ENCODE measurements at places on chromosomes 1 and 21. TPM values are rescaled to one million over a fixed set of nuclear protein-coding genes. Genes with fewer than 3 reads are reported as not detected.

FOXE3 gene
- total RNA-seq: not detected

DMBX1 gene
- total RNA-seq: not detected

LMX1A gene
- total RNA-seq: not detected

TAL1 gene
- total RNA-seq: 0.10 TPM

PNRC2 gene
- total RNA-seq: 65.5 TPM

PADI6 gene
- total RNA-seq: not detected

VCAM1 gene
- not detected for total RNA-seq

RXRG gene
- not detected for total RNA-seq

OR2T11 gene
- not detected for total RNA-seq

GRCh38 chr1:1285611-1286311, 5.5 kb downstream of the SCNN1D start:
- DNase-seq: no peak

- DNase-seq: no peak
These were observed 34.6 kb upstream of the CHIT1 start for GRCh38 chr1:203264052-203264501.

DNA sequence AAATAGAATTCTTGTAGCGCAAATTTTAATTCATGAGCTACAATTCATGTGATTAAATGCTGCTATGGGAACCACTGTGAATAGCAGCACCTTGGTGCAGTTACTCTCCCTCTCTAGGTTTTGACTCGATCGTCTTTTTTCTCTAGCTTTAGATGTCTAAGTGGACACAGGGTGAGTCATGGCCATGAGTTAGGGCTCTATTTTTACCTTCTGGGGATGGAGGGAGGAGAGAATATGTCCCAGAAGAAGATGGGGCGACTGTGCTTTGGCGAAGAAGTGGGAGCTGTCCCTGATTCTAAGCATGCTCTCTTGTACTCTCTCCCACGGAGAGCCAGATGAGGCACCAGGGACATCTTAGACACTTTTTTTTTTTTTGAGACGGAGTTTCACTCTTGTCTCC, 1.6 kb upstream of the OR2B11 start:
- peak; percentile 24 for DNase-seq

DNA sequence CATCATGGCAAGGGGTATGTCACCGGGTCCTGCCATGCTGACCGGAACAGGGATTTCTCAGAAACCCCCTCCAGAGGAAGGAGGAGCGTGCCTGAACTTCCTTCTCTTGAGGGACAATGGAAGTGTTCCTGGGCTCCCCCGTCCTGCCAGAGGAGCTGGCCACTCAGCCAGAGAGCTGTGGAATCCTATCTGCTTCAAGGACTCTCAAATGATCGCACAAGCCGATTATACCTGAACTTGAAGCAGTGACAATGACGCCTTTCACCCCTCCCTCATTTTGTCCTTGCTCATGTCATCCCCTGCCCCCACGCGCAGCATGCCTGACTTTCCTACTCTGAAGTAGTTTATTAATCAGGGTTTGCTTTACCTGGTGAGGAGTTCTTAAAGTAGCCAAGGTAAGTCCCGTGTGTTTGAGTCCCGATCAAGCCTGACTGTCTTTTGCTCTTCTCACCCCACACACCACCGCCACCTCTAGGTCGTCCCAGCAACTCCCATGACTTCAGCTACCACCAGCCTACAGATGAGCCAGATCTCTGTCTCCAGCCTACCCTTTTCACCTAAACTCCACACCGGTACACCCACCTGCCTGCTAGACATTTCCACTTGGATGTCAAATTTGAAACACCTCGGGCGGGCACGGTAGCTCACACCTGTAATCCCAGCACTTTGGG, 25.0 kb upstream of the PRELP start:
- no peak for DNase-seq

DNA sequence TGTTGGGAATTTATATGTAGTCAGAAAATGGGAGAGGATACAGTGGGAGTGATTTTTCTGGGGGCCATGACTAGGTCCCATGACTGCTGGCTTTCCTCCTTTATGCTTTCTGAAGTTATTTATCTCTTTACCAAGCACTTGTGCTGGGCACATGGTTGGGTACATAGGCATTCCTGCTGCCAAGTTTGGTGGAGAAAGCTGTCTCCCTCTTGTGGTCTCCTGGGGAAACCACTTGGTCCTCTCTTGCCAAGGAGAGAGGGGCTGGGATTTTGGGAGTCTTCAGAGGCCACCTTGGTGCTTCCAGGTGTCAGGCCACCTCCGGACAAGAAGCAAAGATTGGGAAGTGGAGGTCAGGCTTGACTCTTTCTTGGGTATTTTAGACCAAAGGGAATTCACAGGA, 120.2 kb upstream of the KCNE2 start:
- DNase-seq: peak; percentile 25

GRCh38 chr1:72278461-72278860, 3.9 kb downstream of the NEGR1 start:
- no peak for DNase-seq

DNA sequence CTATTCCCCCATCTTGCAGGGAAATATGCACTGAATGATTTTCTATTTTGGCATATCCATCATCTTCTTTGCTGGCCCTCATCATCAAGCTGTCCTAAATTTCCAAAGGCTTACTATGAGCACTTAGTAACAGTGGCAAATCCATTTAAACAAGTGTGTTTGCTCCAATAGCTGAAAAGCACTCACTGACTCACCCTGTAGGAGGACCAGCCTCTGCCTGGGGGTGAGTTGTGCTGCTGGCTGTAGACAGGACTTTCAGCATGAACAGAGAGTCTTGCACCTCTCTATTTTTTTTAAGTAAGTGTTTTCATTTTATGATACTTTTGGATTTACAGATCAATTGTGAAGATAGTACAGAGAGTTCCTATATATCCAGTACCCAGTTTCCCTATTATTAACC, 97.3 kb downstream of the SLC35F3 start:
- DNase-seq: peak; percentile 21

GRCh38 chr1:27496604-27497155, 6.7 kb upstream of the WASF2 start:
- DNase-seq: no peak

GRCh38 chr1:45608175-45609156, 15.4 kb downstream of the CCDC17 start:
- DNase-seq: no peak

GRCh38 chr1:29282924-29283803, 46.8 kb downstream of the PTPRU start:
- DNase-seq: peak; percentile 71

GRCh38 chr1:183632964-183633363, 2.6 kb downstream of the ARPC5 start:
- peak; percentile 46 for DNase-seq

DNA sequence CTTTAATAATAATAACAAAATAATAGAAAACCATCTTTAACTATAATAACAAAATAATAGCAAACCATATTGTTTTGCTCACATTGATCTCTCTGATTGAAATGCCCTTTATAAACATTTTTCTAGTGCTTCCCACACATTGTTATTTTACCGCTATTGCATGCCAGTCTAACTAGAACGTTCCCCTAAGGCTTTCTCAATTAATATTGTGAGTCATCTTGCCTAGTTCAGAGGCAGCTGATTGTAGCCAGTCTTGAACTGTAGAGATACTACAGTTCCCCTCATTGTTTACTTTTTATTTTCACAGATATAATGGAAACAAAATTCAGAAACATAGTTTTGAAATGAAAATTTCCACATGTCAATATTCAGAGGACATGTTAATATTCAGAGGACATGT, 192.3 kb upstream of the ADGRL4 start:
- DNase-seq: peak; percentile 29

GRCh38 chr1:42133809-42134526, 19.2 kb upstream of the GUCA2B start:
- no peak for DNase-seq

DNA sequence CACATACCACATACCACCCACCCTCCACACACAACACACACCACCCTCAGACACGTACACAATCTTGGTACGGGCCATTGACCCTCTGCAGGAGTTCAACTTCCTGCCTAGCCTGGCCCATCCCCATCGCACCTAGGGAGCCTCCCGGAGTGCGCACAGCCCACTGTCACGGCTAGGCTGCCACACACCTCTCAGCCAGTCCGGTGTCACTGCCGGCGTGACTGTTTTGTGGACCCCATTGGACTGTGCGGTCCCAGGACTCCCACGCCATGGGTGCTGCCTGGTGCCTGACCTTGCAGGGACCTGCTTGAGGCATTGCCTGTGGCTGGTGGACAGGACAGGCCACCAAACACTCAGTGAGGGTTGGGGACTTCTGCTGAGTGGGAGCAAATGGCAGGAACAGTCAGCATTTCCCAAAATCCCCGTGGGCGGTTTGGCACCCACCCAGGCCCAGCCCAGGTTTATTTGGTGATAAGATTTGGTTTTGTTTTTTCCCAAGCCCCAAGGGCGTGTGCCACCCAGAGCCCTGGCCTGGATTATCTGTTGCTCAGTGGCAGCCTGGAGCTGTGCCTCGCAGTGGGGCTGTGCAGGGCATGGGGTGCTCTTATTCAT, 27.7 kb downstream of the RAB7B start:
- DNase-seq: no peak

- DNase-seq: peak; percentile 75
These were observed 6.0 kb upstream of the UBL4B start for GRCh38 chr1:110106013-110106941.

DNA sequence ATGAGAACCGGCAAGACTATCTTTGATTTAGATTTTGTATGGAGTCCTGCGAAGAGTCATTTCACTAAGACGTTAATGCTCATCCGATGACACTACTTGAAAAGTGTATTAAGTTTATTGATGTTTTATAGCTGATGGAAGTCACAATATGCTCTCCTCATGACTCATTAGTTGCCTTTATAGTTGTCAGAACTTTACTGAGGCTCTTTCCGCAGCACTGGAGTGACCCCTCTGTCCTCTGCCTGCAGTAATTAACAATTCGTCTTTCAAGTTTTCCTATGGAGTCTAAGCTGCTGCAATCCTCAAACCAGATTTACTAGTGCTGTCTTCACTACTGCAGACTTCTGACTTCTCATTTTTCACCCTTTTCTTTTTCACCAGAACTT, 853 bp downstream of the USP16 start:
- peak; percentile 8 for DNase-seq

GRCh38 chr1:65022216-65022615, 55.9 kb upstream of the JAK1 start:
- DNase-seq: no peak

DNA sequence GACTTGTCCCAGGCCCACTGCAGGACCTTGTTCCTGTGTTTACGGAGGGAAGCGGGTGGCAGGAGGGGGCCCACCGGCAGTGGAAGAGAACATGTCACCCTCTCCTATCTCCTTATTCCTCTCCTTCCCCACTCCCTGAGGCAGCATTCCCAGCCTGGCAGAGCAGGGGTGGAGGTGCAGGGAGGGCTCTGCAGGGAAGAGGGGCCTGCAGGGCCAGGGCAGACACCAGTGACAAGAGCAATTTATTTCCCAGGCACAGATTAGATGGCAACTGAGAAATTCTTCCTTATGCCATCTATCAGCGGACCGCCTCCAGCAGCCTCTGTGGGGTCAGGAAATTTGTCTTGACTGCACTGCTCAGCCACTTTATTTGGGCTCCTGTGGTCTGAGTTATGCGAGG, 105.8 kb downstream of the DDX20 start:
- no peak for DNase-seq

DNA sequence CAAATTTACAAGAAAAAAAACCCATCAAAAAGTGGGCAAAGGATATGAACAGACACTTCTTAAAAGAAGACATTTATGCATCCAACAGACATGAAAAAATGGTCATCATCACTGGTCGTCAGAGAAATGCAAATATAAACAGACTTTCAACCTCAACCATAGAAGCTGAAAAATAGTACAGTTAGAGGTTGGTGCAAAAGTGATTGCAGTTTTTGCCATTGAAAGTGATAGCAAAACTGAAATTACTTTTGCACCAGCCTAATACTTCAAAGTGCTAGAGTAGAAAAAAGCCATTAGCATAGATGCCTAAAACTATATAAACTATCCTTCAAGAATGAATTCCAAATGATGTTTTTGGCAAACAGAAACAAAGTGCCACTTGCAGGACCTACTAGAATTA, 365.8 kb upstream of the DPYD start:
- no peak for DNase-seq

GRCh38 chr1:246801241-246802020, 77.2 kb downstream of the SCCPDH start:
- no peak for DNase-seq

- DNase-seq: no peak
These were observed 8.0 kb downstream of the FCAMR start for GRCh38 chr1:206962272-206962671.

DNA sequence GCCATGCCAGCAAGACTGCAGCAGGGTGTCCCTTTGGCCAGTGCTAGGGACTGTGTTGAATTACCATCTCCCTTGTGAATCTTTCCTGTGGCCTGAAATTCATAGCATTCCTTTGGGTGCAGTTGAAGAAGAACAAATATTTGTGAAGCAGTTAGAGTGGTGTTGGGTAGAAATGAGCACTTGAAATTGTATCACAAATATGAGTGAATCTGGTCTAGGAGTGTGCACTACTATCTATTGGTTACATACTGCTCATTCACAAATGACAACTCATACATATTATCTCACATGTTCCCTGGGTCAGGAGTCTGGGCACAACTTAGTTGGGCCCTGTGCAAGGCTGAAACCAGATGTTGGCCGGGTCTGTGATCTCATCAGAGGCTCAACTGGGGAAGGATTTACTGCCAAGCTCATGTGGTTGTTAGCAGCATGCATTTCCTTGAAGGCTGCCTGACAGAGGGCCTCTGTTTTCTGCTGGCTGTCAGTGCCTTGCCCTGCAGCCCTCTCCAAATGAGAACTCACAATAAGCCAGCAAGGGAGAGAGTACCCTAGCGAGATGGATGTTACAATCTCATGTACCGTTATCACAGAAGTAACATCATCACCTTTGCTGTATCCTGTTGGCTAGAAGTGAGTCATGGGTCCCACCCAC, 23.8 kb downstream of the AJAP1 start:
- no peak for DNase-seq

- DNase-seq: no peak
These were observed 115.3 kb downstream of the ADSS2 start for GRCh38 chr1:244336232-244336899.

DNA sequence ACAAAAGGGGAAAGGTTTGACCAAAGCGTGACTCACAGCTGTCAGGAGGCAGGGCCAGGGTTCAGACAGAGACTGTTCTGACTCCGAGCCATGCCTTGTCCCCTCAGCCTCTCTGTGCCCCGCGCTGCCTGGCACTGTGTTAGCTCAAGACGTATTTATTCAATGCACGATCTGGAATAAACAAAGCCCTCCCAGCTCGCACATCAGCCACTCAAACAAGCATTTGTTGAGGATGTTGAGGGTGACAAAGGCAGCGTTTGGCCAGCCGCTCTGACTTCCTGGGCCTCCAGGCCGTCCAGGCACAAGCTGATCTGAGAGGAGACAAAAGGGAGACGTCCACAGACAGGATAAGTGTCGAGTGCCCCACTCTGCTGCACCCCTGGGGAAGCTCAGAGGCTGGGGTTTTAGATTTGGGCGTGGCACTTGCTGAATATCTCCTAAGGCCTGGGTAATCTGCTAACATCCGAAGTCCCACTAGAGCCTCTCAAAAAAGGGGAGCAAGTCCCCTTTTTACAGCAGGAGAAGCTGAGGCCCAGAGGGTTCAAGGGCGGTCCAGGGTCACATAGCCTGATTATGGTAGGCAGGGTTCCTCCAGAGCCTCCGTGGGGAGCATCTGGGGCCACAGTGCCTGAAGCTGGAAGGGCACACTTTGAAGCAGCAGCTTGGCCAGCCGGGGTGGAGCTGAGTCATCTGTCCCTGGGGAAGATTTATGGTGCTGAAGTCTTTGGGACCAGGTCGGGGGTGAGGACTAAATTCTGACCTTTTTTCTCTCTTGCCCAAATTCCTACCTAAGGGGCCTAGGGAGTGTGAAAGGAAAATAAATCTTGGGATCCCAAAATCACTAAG, 95.9 kb downstream of the SPSB1 start:
- DNase-seq: no peak

All from HT1080 (cell line).